Activated CD4-positive, alpha-beta T cell treated with anti-CD3 and anti-CD28 coated beads, Interleukin-2, amount 50 U/mL, for 24 hours (primary cell): ENCODE measurements at places on chromosomes 2 and 18.

DNA sequence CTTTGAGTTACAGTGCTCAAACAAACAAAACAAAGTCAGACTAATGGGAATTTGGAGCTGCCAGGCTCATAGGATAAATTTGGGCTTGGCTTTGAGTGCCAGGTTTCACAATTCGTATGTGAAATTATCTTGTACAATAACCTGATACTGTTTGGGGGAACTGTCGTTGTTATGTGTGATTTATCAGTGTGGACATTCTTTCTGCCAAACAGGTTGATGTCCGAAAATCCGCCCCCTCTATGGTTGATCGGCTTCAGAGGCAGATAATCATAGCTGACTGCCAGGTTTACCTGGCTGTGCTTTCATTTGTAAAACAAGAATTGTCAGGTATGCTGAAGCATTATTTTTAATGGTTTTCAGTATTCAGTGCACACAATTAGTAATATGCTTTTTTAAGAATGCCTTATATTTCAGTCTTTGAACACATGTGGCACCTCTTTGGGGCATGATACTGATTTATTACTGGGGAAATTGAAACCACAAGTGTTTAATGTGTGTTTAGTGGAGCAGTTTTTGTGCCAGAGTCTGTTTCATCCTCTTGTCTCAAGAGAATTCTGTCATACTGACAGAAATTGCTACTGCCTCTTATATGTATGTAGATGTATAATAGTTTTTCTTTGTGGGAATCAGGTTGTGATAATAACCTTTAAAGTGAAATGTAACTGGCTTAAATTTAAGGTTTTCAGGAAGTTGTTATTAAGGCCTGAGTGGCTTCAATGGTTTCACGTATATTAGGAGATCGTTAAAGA is 54.6 kb downstream of the TTC39C start:
- DNase-seq: no peak

DNA sequence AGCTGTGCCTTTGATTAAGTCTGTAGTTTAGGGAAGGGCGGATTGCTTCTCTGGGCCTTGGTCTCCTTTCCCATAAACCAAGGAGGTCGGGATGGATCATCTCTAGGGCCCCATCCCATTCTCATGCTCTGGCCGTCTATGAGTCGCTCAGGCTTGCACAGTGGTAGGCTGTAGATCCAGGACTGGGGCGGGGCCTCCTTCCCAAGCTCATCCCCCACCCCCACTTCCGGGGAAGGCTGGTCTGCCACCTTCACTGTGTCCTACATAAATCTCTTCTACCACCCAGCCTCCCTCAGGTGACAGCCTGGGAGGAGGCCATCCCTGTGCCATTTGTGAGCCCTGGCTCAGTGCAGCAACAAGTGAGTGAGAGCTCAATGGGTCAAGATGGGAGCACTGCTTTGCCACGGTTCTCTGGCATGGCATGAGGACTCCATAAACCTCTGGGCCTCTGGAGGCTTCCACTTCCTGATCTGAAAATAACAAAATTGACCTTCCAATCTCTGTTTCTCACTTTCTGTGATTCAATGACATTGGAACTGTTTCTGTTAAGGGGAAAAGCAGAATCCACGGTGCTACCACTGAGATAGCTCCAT is 68.5 kb downstream of the SUMO1 start:
- no peak for DNase-seq

DNA sequence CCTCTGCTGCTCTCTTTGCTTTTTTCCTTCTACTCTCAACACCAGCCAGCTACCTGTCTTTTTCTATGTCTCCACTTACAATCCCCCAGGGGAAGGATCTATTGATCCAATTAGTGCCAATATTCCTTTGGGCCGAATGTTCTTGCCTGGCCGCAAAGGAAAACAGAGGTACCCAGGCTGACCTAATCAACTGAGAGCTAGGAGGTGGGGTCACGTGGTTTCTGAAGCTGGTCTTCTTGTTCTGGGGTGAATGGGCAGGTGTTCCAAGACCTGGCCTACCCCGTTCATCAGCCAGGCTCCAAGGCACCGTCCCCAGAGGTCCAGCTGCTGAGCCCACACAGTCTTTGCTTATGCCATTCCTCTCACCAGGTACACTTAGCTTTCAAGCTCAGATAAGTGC is 65.5 kb upstream of the EPAS1 start:
- DNase-seq: no peak

DNA sequence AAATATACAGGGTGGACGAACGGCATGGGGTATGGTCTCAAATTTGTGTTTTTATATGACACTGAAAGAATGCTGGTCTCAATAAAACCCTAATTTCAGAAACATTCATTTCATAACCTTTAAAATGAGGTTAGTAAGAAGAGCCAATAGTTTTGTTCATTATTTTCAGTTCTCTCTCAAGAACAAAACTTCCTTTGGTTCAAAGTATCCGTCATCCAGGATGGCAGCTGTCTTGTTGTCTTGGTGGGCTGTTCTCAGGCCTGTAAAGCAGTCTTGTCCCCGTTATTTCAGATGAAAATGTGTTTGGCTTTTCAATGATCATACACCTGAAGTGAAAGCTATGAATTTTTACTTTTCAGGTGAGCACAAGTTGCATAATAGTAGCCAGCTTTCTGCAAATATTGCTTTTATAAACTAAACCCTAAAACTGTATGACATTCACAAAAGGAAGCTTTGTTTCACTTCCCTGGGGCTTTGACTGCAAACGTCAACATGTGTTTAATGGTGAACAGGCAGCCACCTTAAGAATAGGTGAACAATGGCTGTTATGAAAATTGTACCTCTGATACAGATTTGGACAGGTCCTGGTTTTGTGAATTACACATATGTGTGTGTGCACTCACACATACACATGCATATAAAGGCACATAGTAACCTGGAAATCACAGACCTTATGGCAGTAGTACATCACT is 2.6 kb downstream of the IL18RAP start:
- no peak for DNase-seq

- no peak for DNase-seq
These were observed 82.5 kb downstream of the EDAR start for GRCh38 chr2:108906403-108907077.

- DNase-seq: no peak
These were observed 44.3 kb downstream of the C1QL2 start for GRCh38 chr2:119114266-119114665.

DNA sequence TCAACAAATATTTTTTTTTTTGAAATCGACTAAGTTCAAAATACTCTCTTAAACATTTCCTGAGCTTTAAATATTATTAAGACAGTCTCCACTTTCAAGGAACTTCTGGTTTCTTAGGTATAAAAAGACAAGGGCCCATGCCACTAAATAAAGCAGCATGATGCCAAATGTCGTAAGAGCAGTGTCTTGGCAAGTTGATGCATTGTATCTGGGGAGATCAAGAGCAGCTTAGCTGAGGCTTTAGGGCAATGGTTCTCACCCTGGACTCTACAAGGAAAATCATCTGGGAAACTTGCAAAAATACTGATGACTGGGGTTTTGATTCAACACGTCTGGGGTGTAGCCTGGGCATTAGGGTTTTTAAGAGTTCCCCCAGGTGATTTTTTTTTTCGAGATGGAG is 41.3 kb downstream of the COL4A3 start:
- DNase-seq: no peak

GRCh38 chr2:182097571-182098164 is 112.0 kb downstream of the PPP1R1C start:
- no peak for DNase-seq

- DNase-seq: no peak
These were observed 52.8 kb downstream of the SLC35F5 start for GRCh38 chr2:113703386-113704299.
